ENCODE measurements at places on chromosomes 5 and 9. TPM values are rescaled to one million over a fixed set of nuclear protein-coding genes. Genes with fewer than 3 reads are reported as not detected.

GABRA6 gene
- not detected for total RNA-seq

ELAVL2 gene
- not detected for total RNA-seq

NKD2 gene
- total RNA-seq: not detected

CD72 gene
- 0.71 TPM for total RNA-seq

GFPT2 gene
- total RNA-seq: 4.0 TPM

UBE2B gene
- total RNA-seq: 124 TPM

BHMT2 gene
- total RNA-seq: 3.3 TPM

CCDC192 gene
- not detected for total RNA-seq

TMEM161B gene
- 13.6 TPM for total RNA-seq

BSPRY gene
- total RNA-seq: 0.12 TPM

IFNK gene
- not detected for total RNA-seq

SYK gene
- 0.53 TPM for total RNA-seq

OR1J2 gene
- not detected for total RNA-seq

FOXD4 gene
- total RNA-seq: not detected

GARIN3 gene
- not detected for total RNA-seq

RNF183 gene
- total RNA-seq: not detected

DHFR gene
- total RNA-seq: 5.3 TPM

LCN6 gene
- 2.8 TPM for total RNA-seq

LAMC3 gene
- total RNA-seq: 0.07 TPM

PCDHB10 gene
- 0.53 TPM for total RNA-seq

VAV2 gene
- 0.51 TPM for total RNA-seq

NR2F1-AS1 gene
- total RNA-seq: not detected

PLPPR1 gene
- not detected for total RNA-seq

TMEM215 gene
- total RNA-seq: not detected

PCDHGC5 gene
- total RNA-seq: 0.36 TPM

ANKRD55 gene
- not detected for total RNA-seq

TCF7 gene
- total RNA-seq: 0.25 TPM

KIF20A gene
- not detected for total RNA-seq

PCDHB14 gene
- 0.76 TPM for total RNA-seq

ZFP62 gene
- 10.0 TPM for total RNA-seq

LRRTM2 gene
- total RNA-seq: 0.07 TPM

FOXD4L6 gene
- not detected for total RNA-seq

OGN gene
- total RNA-seq: 3.1 TPM

PCDHB16 gene
- 0.87 TPM for total RNA-seq

SLC1A3 gene
- 22.0 TPM for total RNA-seq

TAF11L5 gene
- not detected for total RNA-seq

HSD17B3 gene
- total RNA-seq: not detected

DENND1A gene
- 14.9 TPM for total RNA-seq

LHX2 gene
- total RNA-seq: not detected

PCDHB12 gene
- total RNA-seq: 0.41 TPM

NAIP gene
- total RNA-seq: 6.5 TPM

TRAF1 gene
- 0.42 TPM for total RNA-seq

PDCD1LG2 gene
- total RNA-seq: 2.5 TPM

LHX6 gene
- total RNA-seq: 4.5 TPM

ZNF618 gene
- 1.1 TPM for total RNA-seq

HTR4 gene
- not detected for total RNA-seq

TMOD1 gene
- 191 TPM for total RNA-seq

SPARC gene
- 195 TPM for total RNA-seq

RASGRF2 gene
- 5.7 TPM for total RNA-seq

MBLAC2 gene
- total RNA-seq: 2.0 TPM

PPP6C gene
- 78.9 TPM for total RNA-seq

Measured in gastrocnemius medialis (tissue), 4 donors.